Mucosa of gallbladder (tissue), 1 donor: ENCODE measurements at places on chromosomes 6 and 20.

- DNase-seq, result no peak
Observed at GRCh38 chr6:148173548-148173947, 169.1 kb upstream of the SASH1 start.

DNA sequence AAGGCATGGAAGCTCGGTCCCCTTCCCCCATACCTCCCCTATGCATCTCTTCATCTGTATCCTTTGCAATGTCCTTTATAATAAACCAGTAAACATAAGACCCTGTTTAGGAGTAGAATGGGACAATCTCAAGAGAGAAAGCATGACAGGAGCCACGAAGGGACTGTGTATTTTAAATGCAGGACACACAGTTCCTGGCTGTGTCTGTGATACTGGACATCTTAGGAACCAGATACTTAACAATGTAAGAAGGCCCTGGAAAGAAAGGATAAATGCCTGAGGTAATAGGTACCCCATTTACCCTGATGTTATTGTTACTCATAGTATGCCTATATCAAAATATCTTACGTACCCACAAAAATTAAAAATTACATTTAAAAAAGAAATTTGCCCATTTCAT, 36.6 kb downstream of the NUDT3 start:
- DNase-seq, result no peak

- DNase-seq, result no peak
Observed at GRCh38 chr6:4259391-4259790, 124.0 kb upstream of the ECI2 start.

GRCh38 chr6:161503570-161503969, 229.7 kb upstream of the AGPAT4 start:
- no peak for DNase-seq

- DNase-seq, result no peak
Observed at GRCh38 chr6:169222126-169222525, 31.5 kb downstream of the THBS2 start.

GRCh38 chr6:37242429-37243052, 15.0 kb upstream of the TBC1D22B start:
- DNase-seq, result peak; percentile 41
